ENCODE measurements at places on chromosomes 16 and 17. TPM values are rescaled to one million over a fixed set of nuclear protein-coding genes. Genes with fewer than 3 reads are reported as not detected.

GRCh38 chr16:87933140-87933495 lies 3.2 kb downstream of the CA5A start:
- DNase-seq, result no peak

GRCh38 chr17:20010099-20010863 lies 1.1 kb downstream of the SPECC1 start:
- DNase-seq, result peak; percentile 59

DNA sequence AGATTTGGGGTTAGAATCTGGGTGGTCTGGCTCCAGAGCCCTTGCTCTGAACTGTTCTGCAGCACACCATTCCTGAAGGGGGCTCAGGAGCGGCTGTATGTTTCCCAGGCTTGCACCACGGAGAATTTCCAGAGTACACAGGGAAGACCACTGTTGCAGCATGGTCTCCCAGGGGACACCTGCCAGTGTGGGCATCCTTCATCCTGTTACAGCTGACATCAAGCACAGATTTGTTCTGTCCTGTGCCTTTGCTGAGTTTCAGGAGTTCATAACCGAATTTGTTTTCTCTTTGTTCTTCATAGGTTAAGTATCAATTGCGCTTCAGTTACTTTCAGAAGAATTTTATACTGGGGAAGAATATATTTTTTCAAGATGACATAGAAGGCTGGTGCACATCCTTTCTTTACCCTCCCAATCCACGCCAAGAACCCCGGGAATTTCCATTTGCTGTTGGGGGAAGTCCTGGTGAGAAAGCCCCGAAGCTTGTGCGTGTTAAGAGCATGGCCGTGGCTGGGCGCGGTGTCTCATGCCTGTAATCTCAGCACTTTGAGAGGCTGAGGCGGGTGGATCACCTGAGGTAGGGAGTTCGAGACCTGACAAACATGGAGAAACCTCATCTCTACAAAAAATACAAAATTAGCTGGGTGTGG lies 26.3 kb upstream of the ABCA3 start:
- no peak for DNase-seq

- DNase-seq, result no peak
These were observed 2.5 kb downstream of the SLC22A31 start for GRCh38 chr16:89197633-89198416.

- no peak for DNase-seq
These were observed 45.7 kb upstream of the MRPS23 start for GRCh38 chr17:57895382-57896060.

DNA sequence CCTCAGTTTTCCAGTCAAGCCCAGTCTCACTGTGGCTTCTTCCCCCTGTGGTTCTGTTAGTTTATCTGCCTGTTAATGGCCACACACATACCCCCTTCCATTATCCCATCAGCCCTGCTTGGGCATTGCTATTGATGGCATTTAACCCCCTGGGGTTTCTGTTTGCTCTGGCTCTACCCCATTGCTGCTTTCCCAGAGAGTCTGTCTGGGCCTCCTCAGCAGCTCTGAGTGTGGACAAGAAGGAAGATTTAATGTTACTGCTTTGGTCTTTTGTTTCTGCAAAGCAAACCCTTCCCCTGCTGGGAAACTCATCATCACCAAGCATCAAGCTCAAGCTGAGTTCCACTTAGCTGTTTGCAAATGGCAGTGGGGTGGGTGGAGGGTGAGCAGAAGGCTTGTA lies 162.7 kb downstream of the CCT6B start:
- DNase-seq, result no peak

GRCh38 chr17:68301438-68301959 lies 10.2 kb downstream of the ARSG start:
- DNase-seq, result no peak

- no peak for DNase-seq
These were observed 35.7 kb upstream of the GSG1L start for GRCh38 chr16:28098959-28099945.

- no peak for DNase-seq
These were observed 6.4 kb upstream of the ATP2A3 start for GRCh38 chr17:3970668-3971067.

DNA sequence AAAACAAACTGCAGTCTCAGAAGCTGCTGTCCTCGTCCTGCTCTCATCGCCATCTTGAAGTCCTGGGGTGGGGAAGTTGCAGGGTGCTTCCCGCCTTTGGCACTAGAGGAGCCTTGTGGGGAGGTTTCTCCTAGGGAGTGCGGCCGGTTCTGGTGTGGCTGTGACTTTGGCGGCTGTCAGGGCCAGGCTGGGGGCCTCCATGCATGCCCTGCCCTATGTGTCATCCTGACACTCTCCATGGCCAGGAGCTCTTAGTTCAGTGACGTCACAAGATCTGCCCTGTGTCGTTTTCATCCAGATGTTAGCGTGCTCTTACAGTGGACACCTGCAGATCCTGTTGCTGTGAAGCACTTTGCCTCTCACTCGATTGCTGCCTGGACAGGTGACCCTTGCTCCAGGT lies 49.6 kb downstream of the PLD6 start:
- no peak for DNase-seq

- DNase-seq, result peak; percentile 85
These were observed 14.5 kb downstream of the GLIS2 start for GRCh38 chr16:4330277-4330874.

SRL gene
- total RNA-seq, result 359 TPM

ZP2 gene
- not detected for total RNA-seq

KRT27 gene
- not detected for total RNA-seq

MYOCD gene
- 36.0 TPM for total RNA-seq

All from left cardiac atrium (tissue), 4 donors.